ENCODE measurements at places on chromosomes 1 and 21.

GRCh38 chr1:183433703-183434102 lies 15.5 kb upstream of the NMNAT2 start:
- no peak for DNase-seq

- DNase-seq, result no peak
Measured at GRCh38 chr1:106998431-106999002, 58.0 kb upstream of the PRMT6 start.

DNA sequence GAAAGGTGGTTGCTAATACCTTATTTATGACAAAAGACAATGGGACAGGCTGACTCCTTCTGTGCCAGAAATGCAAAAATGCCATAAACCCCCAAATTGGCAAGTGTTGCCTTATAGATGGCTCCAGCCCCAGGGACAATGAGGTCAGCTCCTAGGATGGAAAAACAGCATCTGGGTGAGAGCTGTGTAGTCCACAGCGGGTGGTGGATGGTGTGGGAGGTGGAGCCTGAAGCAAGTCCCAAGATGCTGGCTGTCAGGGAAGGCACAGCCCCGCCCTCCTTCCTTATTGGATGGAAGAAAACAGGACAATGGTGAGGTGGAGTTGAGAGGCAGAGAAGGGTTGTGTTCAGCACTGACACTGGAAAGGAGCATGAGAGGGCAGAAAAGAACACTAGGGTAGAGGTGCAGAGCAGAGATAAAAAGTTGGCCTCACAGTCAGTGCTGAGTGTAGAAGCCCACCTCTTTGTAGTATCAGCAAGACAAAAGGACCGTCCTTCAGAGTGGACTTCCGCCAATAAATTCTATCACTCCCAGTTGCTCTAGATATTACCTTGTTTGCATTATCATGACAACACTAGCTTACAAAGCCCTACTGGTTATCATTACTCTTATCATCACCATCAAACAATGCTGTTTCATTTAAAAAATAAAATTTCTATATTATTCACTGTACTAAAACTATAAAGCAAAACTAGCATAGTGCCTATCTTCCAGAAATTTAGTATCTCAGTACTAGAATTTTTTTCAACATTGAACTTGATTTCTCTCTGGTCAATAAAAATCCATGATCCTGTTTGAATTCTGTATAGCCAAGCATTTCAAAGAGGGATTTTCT lies 3.7 kb upstream of the SDE2 start:
- DNase-seq, result peak; percentile 63

DNA sequence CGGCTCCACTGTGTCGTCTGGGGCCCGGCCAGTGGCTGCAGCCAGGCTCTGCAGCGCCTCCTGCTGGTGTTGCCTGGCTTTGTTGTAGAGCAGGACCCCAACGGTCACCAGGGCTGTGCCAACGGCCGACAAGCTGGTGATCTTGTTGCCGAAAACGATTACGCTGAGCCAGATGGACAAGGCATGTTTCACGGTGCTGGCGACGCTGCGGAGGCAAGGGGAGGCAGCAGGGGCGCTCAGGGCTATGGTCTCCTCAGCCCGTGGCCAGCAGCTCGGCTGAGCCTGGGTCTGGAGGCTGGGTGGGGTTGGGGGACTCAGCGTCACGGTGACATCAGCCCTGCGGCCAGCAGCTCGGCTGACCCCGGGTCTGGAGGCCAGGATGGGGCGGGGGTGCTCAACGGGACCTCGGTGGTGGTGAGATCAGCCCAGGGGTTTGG lies 7.0 kb upstream of the CDK11B start:
- peak; percentile 47 for DNase-seq

Data from activated CD8-positive, alpha-beta T cell treated with anti-CD3 and anti-CD28 coated beads for 36 hours (primary cell).